Stimulated activated naive B cell treated with anti-CD40 and anti-IgM and Interleukin-4, amounts not matched to agents 10 μg/mL and 1 μg/mL and 100 μg/mL, for 72 hours (primary cell): ENCODE measurements at places on chromosomes 3 and 15.

GRCh38 chr3:54582424-54582823 lies 345.4 kb downstream of the LRTM1 start:
- no peaks in the 10 kb centered on the region for H3K27me3 ChIP-seq
- no peaks in the 10 kb centered on the region for H3K4me1 ChIP-seq
- H3K27ac ChIP-seq = no peak overlapping the region

- no peaks in the 10 kb centered on the region for H3K4me1 ChIP-seq
- no peak overlapping the region for H3K27ac ChIP-seq
- H3K4me3 ChIP-seq = no peak overlapping the region
- H3K36me3 ChIP-seq = no peaks in the 10 kb centered on the region
- peaks cover 6% of the 10 kb centered on the region for H3K27me3 ChIP-seq
These were observed 65.7 kb downstream of the CMTM8 start for GRCh38 chr3:32303977-32304881.

- peak; percentile 81 for DNase-seq
- peak overlapping the region; percentile 97 for H3K27ac ChIP-seq
These were observed 1.0 kb downstream of the PRKCD start for GRCh38 chr3:53161820-53162671.

GRCh38 chr15:41337631-41338522 lies 5.2 kb downstream of the NUSAP1 start:
- peaks cover 11% of the 10 kb centered on the region for H3K4me1 ChIP-seq
- no peak overlapping the region for H3K27ac ChIP-seq
- H3K4me3 ChIP-seq = no peak overlapping the region
- no peak for DNase-seq

DNA sequence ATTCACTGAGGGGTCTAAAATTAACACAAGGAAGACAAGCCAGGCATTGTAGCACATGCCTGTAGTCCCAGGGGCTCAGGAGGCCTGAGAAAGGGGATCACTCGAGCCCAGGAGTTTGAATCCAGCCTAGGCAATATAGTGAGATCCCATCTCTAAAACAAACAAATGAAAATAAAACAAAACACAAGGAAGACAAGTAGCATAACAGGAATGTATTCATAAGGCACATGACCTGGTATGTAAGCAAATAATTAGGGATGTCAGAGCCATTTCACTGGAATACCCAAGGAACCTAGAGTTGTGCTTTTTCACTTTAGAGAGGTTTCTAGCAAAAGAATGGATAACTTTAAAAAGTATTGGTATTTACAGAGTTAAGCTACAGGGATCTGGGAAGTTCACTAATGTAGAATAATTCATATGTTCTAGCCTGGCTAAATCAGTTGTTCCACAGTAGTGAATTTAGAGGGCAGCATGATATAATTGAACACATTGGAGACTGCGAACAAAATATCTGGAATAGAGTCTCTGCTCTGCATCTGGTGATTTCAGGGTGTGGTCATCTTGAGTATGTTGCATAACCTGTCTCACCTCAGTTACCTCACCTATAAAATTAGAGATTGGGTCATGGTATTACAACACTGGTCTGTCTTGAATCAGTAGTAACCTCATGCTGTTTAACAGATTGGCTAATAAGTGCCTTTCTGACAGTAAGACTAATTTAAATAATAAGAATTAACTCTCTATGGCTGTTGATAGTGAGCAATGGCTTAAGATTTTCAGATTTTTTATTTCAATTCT lies 9.3 kb downstream of the GRAMD1C start:
- no peaks in the 10 kb centered on the region for H3K4me1 ChIP-seq
- no peak for DNase-seq
- no peaks in the 10 kb centered on the region for H3K36me3 ChIP-seq
- H3K4me3 ChIP-seq = no peak overlapping the region
- H3K27me3 ChIP-seq = no peaks in the 10 kb centered on the region
- no peak overlapping the region for H3K27ac ChIP-seq

DNA sequence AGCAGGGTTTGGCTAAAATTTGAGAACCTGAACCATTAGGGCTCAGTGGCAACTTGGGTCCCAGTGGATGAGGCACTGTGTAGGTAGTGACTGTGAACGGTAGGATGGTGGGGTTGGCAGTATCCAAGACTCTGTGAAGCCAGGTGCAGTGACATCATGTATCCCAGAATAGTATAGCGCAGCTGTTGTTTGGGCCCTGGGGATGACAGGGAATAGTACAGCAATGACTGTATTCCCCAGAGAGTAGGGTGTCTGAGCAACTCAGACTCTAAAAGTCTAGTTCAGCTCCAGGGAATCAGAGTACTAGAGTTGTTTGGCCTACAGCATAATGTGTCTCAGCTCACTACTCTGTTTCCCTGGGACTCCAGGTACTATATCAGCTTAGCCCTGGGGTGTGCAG lies 20.7 kb upstream of the PPP2R3A start:
- H3K4me3 ChIP-seq = no peak overlapping the region
- DNase-seq = no peak
- H3K27ac ChIP-seq = no peak overlapping the region
- no peaks in the 10 kb centered on the region for H3K4me1 ChIP-seq
- no peaks in the 10 kb centered on the region for H3K36me3 ChIP-seq
- peaks cover 18% of the 10 kb centered on the region for H3K27me3 ChIP-seq

DNA sequence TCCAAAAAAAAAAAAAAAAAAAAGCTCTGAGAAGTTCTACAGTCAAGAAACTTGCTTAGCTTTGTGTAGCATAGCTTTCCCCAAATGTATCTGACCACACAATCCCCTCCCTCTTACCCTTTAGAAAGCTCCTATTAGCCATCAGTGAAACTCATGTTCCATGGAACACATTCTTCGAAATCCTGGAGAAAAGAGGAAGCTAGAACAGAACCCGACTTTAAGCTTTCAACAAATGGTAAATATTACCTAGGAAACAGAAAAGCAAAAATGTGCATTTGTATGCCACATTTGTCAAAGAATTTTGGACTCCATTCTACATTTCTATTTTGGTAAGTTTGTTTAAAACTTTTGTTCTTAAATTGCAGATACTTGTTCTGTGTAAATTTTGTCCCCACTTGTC lies 17.4 kb upstream of the CRTC3 start:
- no peak for DNase-seq
- H3K27me3 ChIP-seq = no peaks in the 10 kb centered on the region
- no peak overlapping the region for H3K4me3 ChIP-seq
- H3K27ac ChIP-seq = no peak overlapping the region

- peak overlapping the region; percentile 39 for H3K27ac ChIP-seq
- peaks cover 14% of the 10 kb centered on the region for H3K4me1 ChIP-seq
- H3K36me3 ChIP-seq = peaks cover 39% of the 10 kb centered on the region
- DNase-seq = no peak
- no peaks in the 10 kb centered on the region for H3K27me3 ChIP-seq
These were observed 74.2 kb downstream of the CHD2 start for GRCh38 chr15:92974183-92974915.

GRCh38 chr3:113565555-113565954 lies 33.2 kb downstream of the SIDT1 start:
- H3K4me1 ChIP-seq = no peaks in the 10 kb centered on the region
- no peak overlapping the region for H3K27ac ChIP-seq
- H3K4me3 ChIP-seq = no peak overlapping the region

DNA sequence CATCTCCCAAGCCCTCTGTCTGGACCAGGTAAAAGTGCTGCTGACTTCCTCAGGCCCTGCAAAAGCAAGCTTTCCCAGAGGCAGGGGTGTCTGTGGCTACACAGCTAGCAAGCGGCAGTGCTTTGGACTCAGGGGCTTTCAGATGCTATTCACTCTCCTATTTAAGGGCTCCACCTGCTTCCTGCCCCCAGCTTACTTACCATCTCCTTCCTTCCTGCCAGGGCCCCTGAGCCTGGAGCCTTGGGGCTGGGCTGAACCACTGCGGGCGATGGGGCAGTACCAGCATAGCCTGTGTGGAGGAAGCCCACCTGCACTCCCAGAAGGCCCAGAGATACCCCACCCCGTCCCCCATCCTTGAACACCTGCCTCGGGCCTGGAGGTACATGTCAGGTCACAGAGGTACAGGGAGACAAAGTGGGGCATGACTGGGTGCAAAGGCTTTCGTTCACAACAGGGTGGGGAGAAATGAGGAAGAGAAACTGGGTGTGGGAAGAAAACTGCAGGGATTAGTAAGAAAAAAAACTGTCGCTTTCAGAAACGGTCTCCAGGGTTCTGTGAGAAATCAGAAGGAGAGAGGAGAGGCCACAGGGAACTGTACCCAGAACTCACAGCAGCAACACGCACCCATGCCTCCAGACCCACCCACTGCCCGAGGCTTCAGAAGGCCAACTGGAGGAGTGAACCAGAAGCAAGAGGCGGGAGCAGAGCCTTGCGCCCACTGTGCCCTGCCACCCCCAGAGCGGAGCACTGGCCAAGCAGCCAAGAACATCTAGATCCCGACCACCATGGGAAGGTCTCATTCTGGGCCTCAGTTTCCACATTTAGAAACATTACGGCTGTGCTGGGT lies 49.5 kb downstream of the CCDC12 start:
- H3K36me3 ChIP-seq = peaks cover 76% of the 10 kb centered on the region
- peak overlapping the region; percentile 78 for H3K4me3 ChIP-seq
- H3K27ac ChIP-seq = peak overlapping the region; percentile 94
- no peaks in the 10 kb centered on the region for H3K27me3 ChIP-seq
- peak; percentile 77 for DNase-seq
